Type B pancreatic cell (in vitro differentiated cells): ENCODE measurements at places on chromosomes 11 and 22. TPM values are rescaled to one million over a fixed set of nuclear protein-coding genes. Genes with fewer than 3 reads are reported as not detected.

The CSNK2A3 gene
- 0.69 and 0.75 TPM in 2 replicates for total RNA-seq

The VWA5A gene
- total RNA-seq = 29.7 and 42.9 TPM in 2 replicates

DNA sequence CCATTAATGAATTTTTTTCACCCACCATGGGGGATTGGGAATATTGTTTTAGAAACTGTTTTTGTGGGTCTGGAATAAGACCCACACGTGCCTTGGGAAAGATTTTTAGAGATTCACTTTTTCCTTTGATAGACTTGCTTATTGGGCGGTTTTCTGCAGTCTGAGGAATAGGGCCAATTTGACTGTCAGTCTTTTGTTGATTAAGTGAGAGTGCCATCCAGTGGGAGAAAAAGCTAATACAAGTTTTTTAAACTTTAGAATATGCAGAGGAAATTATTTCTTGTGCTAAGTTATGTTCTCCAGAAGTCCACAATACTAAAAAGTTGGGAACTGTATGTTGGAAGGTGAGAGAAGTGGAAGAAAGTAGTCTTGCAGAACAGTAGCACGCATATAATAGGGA is 56.1 kb downstream of the PRMT3 start:
- no peak for DNase-seq

- DNase-seq = no peak
Measured at GRCh38 chr11:73241300-73241699, 23.2 kb downstream of the P2RY2 start.

DNA sequence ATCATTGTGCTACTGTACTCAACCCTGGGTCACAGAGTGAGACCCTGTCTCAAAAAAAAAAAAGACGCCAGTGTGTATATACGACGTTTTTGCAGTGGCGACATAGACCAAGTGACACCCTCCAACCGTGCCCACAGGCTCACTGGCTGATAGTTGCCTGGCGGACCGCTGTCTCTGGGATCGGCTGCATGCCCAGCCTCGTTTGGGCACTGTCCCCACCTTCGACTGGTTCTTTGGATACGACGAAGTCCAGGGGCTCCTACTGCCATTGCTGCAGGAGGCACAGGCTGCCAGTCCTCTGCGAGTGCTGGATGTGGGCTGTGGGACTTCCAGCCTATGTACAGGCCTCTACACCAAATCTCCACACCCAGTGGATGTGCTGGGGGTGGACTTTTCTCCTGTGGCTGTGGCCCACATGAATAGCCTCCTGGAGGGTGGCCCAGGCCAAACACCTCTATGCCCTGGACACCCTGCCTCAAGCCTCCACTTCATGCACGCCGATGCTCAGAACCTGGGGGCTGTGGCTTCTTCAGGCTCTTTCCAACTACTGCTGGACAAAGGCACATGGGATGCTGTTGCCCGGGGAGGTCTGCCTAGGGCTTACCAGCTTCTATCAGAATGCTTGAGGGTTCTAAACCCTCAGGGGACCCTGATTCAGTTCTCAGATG is 1.3 kb downstream of the CSKMT start:
- no peak for DNase-seq
